ENCODE measurements at places on chromosomes 11 and 22.

DNA sequence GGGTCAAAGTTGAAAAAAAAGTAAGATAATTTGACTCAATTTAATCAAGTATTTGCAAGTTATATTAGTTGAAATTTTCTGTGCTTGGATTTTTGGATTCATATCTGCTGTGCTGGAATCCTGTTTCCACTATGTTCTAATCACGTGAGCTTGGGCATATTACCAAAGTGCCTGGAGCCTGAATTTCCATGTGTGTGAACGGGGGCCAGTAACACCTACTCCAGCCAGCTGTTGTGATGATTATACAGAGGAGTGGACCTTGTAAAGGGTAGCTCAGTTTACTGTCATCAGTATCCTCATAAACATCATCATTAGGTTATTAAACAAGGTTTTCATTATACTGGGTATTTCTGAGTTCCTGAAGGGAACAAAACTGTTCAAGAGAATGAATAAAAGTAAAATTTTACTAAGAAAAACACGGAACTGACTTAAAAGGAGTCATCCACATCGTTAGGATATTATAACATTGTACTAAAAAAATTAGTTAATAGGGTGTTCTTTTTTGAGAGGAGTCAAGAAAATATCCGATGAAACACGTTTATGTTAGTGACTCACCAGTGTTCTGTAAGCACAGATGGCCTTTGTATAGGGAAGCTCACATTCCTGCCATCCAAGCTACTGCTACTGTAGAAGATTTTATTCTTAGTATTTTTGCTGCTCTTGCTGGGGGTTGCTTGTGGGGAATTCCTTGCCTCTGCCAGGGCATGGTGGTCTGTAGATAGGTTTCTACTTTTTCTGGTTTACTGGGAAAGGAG lies 144.1 kb downstream of the ARHGAP42 start:
- DNase-seq = no peak

- DNase-seq = no peak
These were observed 15.8 kb upstream of the PKNOX2 start for GRCh38 chr11:125148743-125149142.

DNA sequence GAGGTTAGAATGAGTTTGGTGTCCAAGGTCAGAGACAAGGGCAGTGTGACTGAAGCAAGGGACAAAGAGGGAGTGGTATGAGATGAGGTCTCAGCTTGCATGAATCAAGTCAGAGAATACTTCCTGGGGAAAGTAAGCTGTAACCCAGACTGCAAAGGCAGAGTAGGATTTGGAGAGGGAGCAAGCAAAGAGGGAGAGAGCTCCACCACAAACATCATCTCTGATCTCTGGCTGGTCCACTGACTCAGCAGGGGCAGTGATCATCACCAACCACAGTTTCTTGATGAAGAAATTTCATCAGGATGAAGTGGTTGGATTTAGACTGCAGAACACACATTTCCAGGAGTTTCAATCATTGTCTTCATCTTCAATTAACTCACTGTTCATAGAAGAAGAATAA lies 54.9 kb upstream of the HMGXB4 start:
- DNase-seq = no peak

DNA sequence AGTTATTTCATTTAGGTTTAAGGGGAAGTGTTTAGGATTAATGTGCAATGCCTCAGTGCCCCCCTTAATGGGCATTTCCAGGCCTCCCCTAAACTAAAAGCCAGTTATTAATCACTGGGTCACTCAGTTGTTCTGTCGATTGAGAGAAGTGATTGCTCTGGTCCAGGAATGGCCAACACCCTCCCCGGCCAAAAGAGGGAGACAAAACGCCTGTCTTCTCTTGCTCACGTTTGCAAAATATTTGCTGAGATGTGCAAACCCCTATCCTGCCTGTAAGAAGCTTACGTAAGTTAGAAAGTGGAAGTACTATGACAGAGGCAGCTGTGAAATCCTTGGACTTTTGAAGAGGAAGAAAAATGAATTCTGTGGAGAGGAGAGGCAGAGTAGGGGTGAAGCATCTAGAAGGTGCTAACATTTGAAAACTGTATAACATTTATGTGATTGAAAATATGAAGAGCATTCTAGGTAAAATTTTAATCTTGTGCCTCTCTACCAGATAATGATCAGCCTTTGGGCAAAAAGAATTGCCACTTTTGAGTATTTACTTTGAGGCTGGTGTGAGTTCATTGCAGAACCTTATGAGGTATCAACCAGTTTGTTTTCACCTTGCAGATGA lies 37.7 kb downstream of the NTM start:
- peak; percentile 83 for DNase-seq

GRCh38 chr22:42410708-42411107 lies 21.5 kb downstream of the NFAM1 start:
- no peak for DNase-seq

DNA sequence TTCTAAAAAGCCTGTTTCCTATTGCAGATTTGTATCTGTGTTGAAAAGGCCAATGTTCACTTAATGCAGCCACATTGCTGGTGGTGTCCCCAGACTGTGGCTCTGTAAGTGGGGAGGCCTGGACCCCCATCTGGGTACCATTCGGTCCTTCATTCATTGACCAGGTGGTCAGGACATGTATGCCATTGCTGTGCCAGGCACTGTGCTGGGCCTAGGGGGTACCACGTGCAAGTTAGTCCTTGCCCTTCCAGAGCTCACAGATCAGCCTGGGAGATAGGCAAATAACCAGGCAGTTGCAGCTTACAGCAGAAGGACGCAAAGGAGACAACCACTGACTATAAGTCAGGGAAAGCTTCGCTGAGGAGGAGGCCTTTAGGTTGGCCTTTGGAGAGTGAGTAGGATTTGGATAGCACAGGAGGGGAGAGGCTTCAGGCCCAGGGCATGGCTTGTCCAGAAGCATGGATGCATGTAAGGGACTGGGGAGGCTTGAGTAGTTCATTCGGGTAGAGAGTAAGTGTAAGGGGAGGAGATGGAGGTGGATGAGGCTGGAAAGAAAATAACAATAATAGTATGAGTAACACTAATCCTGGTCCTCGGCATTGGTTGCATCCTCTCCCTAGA lies 5.0 kb downstream of the PRDM11 start:
- no peak for DNase-seq

- peak; percentile 77 for DNase-seq
These were observed 486 bp downstream of the NAP1L4 start for GRCh38 chr11:2991452-2992233.

GRCh38 chr22:41021613-41022454 lies 70.6 kb upstream of the EP300 start:
- peak; percentile 88 for DNase-seq

DNA sequence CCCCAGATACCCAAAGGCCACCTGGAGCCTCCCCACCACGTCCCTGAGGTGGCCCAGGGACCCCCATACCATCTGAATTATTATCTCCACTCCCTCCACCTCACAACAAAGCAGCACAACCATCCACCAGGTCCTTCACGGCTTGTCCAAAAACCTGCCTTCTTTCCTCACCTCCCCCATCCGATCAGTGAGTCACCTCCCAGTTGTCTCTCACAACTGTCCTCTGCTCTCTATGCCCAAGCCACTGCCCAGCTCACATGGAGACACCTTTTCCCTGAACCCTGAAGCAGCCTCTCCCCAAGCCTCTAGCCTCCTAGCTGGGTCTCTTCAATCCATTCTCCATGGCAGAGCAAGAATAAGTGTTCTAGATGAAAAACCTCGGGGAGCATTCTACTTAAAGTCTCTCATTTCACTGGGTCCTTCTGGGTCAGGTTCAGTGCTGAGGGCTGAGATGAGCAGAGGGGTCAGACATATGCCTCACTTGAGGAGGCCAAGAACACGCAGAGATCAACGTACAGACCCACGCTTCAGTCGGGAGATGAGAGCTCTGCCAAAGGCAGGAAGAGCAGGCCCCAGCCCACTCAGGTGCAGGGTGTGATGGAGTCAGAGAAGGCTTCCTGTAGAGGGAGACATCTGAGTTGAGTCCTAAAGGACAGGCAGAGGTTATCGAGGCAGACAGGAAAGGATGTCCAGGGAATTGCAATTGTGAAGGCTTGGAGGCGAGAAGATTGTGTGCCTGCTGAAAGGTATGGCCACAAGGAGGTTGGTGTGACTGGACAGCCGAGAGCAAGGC lies 74.7 kb downstream of the PDE2A start:
- no peak for DNase-seq

DNA sequence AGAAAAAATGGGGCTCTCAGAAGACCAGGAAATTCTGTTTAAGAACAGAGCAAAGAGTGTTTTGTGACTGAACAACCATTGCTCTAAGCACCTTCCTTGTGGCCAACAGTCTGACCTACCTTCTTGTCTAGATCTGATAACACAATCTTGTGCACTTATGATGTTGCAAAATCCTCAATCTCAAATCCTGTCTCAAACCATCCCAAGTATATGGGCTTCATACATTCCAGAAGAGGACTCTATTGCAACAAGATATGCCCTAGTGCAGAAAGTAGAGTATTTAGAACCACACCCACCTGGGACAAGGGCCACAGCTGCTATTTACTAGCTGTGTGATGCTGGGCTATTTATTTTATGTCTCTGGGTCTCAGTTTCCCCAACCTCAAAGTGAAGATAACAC lies 27.1 kb downstream of the RASSF10 start:
- no peak for DNase-seq

- DNase-seq = peak; percentile 91
These were observed 13.9 kb downstream of the OTUB1 start for GRCh38 chr11:64000026-64000739.

GRCh38 chr11:117668321-117668751 lies 128.7 kb downstream of the DSCAML1 start:
- no peak for DNase-seq

DNA sequence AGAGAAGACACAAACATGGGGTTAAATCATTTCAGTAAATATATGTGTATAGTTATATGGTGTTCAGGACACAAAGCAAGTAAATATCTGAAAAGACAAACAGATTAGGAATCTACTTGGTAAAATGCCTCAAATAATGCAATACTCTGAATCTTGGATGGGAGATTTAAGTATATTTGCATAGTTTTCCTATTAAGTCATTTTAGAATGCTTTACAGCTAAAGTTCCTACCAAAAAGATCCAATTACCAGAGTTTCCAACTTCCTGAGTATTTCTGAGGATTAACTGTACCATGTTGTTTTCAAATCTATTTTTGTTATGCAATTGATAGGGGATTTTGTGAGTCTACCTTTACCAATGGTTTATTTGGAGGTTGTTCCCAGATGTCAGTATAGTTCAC lies 424.4 kb upstream of the CCDC179 start:
- no peak for DNase-seq

DNA sequence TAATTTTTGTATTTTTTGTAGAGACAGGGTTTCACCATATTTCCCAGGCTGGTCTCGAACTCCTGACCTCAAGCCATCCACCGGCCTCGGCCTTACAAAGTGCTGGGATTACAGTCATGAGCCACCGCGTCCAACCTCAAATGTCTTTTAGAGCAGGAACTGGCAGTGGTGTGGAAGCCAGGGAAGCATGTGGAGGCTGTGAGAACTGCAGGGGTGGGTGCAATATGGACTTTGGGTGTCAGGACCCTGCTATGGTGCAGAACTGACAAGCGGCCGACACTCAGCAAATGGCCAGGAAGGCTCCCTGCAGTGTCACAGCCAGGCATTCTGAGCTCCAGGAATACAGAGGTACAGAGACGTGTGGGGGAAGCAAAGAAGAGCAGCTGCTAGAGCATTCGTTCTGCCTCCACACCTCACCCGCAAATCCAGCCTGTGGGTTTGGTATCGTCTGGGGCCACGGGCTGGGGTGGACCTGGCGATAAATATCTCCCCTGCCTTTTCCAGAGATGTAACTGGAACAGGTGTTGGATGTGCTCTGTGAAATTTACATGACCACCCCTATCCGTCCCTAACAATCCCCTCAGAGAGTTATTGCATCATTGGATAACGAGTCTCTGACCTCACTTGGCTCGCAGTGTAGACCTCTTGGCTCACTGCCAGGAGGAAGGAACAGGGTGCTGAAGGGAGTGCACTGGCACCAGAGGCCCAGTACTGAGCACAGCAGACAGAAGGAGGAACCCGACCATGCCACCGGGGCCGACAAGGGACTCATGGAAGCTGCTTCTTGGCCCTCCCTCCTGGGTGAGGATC lies 624.7 kb upstream of the B3GAT1 start:
- DNase-seq = no peak

GRCh38 chr11:70112017-70112434 lies 33.9 kb downstream of the ANO1 start:
- DNase-seq = no peak

DNA sequence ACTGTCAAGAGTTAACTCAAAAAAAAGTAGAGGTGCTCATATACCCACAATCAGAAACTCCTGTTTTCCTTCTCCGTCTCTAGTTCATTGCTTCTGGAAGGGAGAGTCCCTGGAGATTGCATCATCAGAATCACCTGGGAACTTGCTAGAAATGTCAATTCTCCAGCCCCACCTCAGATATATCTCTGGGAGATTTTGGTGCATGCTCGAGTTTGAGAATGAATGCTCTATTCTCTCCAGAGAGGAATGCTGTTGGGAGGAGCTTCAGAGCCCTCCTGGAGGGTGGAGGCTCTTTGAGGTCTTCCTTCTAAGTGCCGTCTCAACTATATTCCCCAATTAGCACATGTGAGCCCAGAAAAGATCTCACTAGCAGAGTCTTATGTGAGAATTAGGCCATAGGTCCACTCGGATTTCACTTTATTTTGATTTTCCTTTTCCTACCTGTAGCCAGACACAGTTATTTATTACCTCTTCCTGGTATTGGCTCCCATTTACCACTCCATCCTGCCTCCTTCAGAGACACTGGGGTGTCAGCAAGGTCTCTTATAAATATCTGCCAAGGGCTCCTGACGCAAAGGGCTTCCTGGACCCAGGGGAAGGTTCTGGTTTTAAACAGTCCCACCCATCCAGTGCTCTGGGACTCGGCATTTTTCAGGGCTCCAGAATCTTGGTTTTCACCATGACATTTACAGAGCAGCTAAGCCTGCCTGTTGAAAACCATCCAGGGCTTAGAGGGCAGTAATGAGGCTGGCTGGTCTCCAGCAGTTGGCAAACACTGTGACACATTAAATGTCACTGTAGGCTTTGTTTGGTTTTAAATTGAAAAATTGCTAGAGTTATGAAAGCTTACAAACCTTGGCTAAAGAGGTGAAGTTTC lies 136.2 kb downstream of the CD44 start:
- DNase-seq = peak; percentile 60

DNA sequence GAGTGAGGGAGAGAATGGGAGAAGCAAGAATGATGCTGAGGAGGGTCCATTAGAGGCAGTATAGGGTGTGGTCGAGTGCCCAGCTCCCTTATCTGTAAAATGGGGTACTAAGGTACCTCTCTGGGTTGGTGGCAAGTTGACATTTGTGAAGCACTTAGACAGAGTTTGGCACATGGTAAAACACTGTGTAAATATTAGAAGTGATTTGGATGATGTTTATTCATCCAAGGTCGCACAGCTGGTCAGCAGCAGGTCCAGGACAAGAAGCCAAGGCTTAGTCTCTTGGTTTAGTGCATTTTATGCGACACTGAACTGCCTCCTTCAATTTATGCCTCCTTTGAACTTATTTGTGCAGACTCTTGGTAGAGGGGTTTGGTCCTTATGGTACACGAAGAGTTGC lies 19.4 kb downstream of the KREMEN1 start:
- DNase-seq = no peak

GRCh38 chr11:9001736-9002135 lies 2.1 kb downstream of the NRIP3 start:
- peak; percentile 94 for DNase-seq

- DNase-seq = no peak
These were observed 127.5 kb downstream of the SIK3 start for GRCh38 chr11:116970485-116971292.
